NCI-H1048 (cell line): ENCODE measurements at places on chromosomes 6 and 20.

DNA sequence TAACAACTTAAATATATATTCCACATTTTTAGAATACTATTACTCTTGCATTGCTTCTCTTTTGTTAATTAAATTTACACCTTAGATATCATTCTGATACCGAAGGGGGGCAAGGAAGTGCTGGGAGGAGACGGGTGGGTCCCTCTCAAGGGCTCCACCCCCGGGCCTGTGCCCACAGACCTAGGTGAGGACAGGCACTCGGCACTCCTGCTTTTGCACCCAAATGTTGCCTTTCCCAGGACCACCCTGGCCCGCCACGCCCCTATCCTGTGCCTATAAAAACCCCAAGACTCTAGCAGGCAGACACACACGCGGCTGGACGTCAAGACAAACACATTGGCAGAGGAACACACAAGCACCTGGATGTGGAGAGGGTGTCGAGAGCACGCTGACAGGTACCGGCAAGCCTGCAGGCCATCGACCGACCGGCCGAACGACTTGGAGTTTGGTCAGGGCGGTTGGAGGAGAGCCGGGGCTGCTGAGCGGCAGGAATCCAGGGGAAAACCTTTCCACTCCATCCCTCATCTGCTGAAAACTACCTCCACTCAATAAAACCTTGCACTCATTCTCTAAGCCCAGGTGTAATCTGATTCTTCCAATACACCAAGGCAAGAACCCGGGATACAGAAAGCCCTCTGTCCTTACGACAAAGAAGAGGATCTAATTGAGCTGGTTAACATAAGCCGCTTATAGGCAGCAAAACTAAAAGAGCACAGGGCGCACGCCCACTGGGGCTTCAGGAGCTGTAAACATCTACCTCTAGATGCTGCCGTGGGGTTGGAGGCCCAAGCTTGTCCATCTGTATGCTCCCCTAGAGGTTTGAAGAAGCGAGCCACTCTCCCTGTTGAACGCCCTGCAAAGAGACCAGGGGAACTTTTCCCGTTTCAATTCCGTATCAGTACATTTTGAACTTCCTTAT is 197.4 kb upstream of the PRSS16 start:
- no peak for DNase-seq

GRCh38 chr6:170280689-170281045 is 10.2 kb downstream of the DLL1 start:
- DNase-seq, result no peak

DNA sequence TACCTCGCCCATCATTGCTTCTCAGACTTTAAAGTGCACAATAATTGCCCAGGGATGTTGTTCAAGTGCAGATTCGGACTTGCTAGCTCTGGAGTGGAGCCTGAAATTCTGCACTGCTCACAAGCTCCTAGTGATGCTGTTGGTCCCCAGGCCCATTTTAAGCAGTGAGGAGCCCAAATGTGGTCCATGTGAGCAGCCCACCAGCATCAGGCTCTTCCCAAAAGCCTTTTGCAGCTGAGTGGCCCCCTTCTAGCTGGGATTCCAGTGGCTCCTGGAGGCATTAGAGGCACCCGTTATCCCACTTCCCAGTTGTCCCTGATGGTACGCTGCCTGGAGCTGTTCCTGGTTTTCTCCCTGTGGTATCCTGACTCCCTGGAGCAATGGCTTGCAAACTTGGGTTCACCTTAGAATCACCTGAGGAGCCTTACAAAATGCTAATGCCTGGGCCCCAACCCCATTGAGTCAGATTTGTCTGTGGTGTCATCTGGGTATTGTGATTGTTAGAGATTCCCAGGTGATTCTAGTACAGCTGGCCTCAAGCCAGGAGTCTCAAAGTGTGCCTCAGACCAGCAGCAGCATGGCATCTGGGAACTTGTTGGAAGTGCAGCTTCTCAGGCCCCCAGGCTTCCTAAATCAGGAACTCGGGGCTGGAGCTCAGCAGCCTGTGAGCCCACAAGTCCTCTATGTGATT is 186.9 kb upstream of the SLC24A3 start:
- DNase-seq, result no peak

GRCh38 chr6:141610741-141611140 is 522.0 kb upstream of the GJE1 start:
- DNase-seq, result no peak

DNA sequence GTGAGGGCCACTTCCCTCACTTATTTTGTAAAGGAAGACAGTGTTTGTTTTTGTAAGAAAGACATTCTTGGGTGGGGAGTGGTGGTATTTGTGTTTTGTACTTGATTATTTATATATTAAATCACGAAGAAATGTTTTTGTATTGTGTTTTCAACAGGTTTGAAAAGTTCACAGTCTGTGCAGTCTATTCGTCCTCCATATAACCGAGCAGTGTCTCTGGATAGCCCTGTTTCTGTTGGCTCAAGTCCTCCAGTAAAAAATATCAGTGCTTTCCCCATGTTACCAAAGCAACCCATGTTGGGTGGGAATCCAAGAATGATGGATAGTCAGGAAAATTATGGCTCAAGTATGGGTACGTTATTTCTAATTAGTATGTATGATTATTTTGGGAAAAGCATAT is 137.2 kb downstream of the NCOA3 start:
- DNase-seq, result no peak

GRCh38 chr20:44745598-44746366 is at the start of gene KCNK15:
Gene KCNK15, plus strand, starts transcription at chr20:44745865. Its CDS starts 46 bp downstream, at chr20:44745911.
- DNase-seq, result no peak

DNA sequence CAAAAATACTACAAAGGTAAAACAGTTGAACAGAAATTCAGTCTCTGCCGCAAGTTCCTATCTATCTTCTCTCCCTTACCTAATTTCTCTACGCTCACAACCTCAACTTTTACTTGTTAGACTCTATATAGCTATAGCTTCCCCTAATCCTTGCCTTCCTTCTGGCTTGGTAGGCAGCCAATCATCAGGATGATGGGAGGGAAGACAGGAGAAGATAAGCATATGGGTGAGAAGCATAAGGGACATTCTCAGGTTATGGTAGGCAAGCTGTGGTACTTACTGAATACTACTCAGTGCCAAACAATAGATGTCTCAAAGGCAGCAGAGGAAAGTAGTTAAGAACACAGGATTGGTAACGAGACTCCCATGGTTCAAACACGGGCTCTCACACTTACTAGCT is 7.8 kb downstream of the CCNC start:
- DNase-seq, result no peak

DNA sequence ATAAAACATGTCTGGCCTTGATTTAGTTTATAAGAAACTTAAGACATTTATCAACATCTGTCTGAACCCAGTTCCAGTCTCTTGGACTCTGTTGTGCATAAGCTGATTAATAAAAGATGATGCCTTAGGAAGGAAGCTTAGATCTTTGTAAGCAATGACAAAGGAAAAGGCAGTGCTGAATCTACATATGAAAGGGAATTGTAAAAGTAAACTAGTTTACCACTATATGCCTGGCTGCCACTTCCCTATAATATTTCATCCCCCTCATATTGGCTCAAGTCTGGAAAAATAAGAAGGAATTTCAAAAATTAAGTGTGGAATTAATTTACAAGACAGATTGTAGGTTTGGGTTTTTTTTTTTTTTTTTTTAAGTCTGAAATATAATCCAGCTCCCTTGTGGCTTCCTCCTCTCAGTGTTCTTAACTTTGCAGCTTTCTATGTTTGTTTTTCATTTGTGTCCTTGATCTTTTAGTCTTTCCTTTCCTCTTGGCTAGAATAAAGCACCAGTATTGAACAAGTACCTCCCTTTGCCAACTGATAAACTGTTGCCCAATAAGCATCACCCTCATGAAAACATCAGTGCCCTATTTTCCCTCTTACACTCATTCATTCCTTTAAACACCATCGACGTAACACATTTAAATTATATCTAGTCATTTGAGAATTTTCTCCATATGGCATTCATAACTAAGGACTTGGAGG is 146.7 kb upstream of the TBX18 start:
- DNase-seq, result no peak

GRCh38 chr6:168967281-168967925 is 286.2 kb downstream of the THBS2 start:
- no peak for DNase-seq

DNA sequence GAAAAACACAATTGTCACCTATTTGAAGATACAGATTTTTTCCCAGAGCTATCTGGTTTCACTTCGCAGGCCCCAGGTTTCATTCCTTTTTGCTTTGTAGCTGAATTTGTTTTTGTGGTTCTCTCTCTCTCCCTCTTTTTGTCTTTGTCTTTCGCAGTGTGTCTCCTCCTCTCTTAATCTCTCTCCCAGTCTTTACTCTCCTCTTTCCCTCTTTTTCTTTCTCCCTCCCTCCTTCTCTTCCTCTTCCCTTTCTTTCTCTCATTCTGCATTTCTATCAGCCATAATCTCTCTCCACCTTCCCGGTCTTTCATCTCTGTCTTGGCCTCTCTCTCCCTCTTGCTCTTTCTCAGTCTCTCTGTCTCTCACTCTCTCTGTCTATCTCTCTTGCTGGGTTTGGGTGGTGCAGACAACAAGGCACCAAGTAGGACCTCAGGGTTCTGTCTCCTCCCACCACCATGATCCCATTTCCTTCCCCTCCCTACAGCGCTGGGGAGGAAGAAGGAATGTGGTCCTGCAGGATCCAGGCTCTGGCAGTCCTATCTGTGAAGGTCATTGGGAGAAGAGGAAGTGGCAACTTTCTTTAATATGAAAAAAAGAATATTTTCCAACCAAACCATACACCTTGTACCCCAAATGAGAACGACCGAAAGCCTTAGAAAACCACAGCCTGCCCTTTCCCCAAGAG is 63.2 kb downstream of the BANF2 start:
- DNase-seq, result no peak

DNA sequence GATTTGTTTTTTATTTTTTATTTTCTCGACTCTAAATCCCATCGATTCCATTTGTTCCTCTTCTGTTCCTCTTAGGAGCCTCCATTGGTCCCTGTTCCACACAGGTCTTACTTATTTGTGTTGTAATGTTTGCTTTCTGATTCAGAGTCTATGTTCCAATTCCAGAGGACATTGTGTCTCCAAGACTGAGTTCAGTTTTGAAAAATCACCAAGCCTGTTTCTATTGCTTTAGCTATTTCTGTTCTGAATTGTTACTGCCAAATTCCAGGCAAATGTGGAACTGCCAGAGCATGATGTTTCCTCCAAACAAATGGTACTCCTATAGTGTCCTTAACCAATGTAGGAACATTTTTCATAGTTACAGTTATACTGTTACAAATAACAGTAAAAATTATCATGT is 270.9 kb upstream of the SPTLC3 start:
- no peak for DNase-seq
